ENCODE measurements at places on chromosomes 12 and 14. TPM values are rescaled to one million over a fixed set of nuclear protein-coding genes. Genes with fewer than 3 reads are reported as not detected.

- no peaks in the 10 kb centered on the region for H3K27me3 ChIP-seq
- no peaks in the 10 kb centered on the region for H3K36me3 ChIP-seq
- peak; percentile 50 for DNase-seq
- no peak overlapping the region for H3K4me3 ChIP-seq
- no peaks in the 10 kb centered on the region for H3K4me1 ChIP-seq
Measured at GRCh38 chr14:103315351-103315911, 18.6 kb upstream of the EIF5 start.

KRT83 gene
- total RNA-seq: not detected

GRCh38 chr12:109232731-109233130 lies 76.4 kb downstream of the FOXN4 start:
- no peak overlapping the region for H3K4me3 ChIP-seq
- no peaks in the 10 kb centered on the region for H3K27me3 ChIP-seq
- no peaks in the 10 kb centered on the region for H3K4me1 ChIP-seq
- no peaks in the 10 kb centered on the region for H3K36me3 ChIP-seq

GRCh38 chr12:48787791-48788523 lies 932 bp downstream of the ADCY6 start:
- no peaks in the 10 kb centered on the region for H3K36me3 ChIP-seq
- peak overlapping the region; percentile 69 for H3K4me3 ChIP-seq
- no peaks in the 10 kb centered on the region for H3K27me3 ChIP-seq
- H3K27ac ChIP-seq: peak overlapping the region; percentile 38
- peaks cover 13% of the 10 kb centered on the region for H3K4me1 ChIP-seq

GRCh38 chr14:68662392-68662791 lies 130.5 kb downstream of the ZFP36L1 start:
- peaks cover 44% of the 10 kb centered on the region for H3K4me1 ChIP-seq
- DNase-seq: no peak
- H3K27ac ChIP-seq: no peak overlapping the region

SLC39A2 gene
- total RNA-seq: 0.30 TPM

GRCh38 chr12:101967506-101967905 lies 90.1 kb downstream of the DRAM1 start:
- H3K4me1 ChIP-seq: no peaks in the 10 kb centered on the region
- no peaks in the 10 kb centered on the region for H3K36me3 ChIP-seq
- DNase-seq: no peak

LGMN gene
- 278 TPM for total RNA-seq

TPPP2 gene
- total RNA-seq: not detected

KRT74 gene
- total RNA-seq: not detected

GRCh38 chr12:30564394-30564793 lies 131.3 kb downstream of the IPO8 start:
- no peak overlapping the region for H3K4me3 ChIP-seq
- H3K36me3 ChIP-seq: no peaks in the 10 kb centered on the region
- no peaks in the 10 kb centered on the region for H3K4me1 ChIP-seq
- H3K27me3 ChIP-seq: no peaks in the 10 kb centered on the region

DNA sequence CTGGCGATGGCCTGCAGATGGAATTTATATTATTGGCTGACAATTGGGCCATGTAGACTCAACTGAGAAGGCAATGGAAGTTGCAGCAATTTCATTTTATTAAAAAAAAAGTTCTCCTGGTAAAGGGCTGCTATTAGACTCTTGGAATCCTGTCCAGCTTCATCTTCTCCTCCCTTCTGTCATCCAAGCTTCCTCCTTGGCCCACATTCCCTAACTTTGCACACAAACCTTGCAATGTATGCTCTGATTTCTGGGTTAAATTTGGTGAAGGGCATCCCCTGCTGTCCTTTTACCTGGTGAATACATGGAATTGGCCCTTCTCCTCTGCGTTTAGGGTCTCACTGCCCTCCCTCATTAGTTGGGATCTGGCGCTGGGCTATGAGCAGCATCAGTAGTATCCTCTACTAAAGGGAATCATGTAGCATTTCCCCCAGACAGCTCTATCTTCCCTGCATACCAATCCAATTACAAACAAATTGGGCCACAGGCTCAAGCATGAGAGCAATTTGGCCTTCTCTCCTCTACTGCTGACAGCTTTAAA lies 336.9 kb downstream of the BMP4 start:
- peaks cover 14% of the 10 kb centered on the region for H3K4me1 ChIP-seq
- no peaks in the 10 kb centered on the region for H3K27me3 ChIP-seq

EXOC3L4 gene
- not detected for total RNA-seq

DNA sequence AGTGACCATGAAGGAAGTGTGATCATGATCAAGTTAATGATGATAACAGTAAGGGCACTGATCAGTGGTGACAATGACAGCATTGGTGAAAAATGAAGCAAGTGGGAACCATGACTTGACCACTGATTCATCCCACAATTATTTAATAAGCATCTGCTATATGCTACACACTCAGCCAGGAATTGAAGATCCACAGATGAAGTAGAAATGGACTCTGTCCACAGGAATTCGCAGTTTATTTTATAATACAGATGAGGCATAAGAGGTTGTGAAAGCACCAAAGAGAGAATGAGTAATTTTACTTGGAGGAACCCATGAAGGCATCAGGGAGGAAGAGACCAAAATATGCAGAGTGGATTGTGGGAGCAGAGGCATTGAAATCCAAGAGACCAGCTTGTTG lies 33.8 kb upstream of the SMUG1 start:
- no peak overlapping the region for H3K4me3 ChIP-seq
- DNase-seq: peak; percentile 97
- H3K27me3 ChIP-seq: peaks cover 3% of the 10 kb centered on the region
- H3K27ac ChIP-seq: peak overlapping the region; percentile 89
- no peaks in the 10 kb centered on the region for H3K36me3 ChIP-seq

- H3K4me1 ChIP-seq: peaks cover 19% of the 10 kb centered on the region
- H3K4me3 ChIP-seq: no peak overlapping the region
- peaks cover 19% of the 10 kb centered on the region for H3K36me3 ChIP-seq
Measured at GRCh38 chr12:78189656-78190055, 359.0 kb downstream of the NAV3 start.

DNA sequence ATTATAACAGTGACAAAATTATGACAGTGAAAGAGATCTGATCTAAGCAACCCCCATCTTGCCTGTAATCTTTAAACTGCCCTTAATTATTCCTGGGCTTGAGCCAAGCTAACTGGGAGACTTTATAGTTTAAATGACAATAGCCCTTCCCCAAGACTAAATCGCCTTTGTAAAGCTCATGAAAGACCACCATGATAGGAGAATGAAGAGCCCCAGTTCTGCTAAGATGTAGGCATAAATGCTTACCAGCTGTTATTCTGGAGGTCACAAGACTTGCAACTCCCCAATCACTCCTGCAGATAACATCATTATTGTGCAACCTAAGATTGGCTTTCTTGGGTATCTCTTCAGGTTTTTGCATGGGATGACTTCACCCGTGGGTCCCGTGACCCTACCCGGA lies 599.7 kb downstream of the KCNH5 start:
- H3K36me3 ChIP-seq: no peaks in the 10 kb centered on the region
- no peak overlapping the region for H3K27ac ChIP-seq
- DNase-seq: no peak
- no peaks in the 10 kb centered on the region for H3K27me3 ChIP-seq
- H3K4me3 ChIP-seq: no peak overlapping the region

MYF5 gene
- total RNA-seq: not detected

FAR2 gene
- 3.3 TPM for total RNA-seq

GRCh38 chr12:119644930-119645329 lies 23.0 kb upstream of the PRKAB1 start:
- H3K4me3 ChIP-seq: no peak overlapping the region
- no peaks in the 10 kb centered on the region for H3K27me3 ChIP-seq
- H3K4me1 ChIP-seq: no peaks in the 10 kb centered on the region
- no peaks in the 10 kb centered on the region for H3K36me3 ChIP-seq

GRCh38 chr12:131280426-131280825 lies 326.7 kb downstream of the ADGRD1 start:
- H3K4me3 ChIP-seq: no peak overlapping the region
- no peak for DNase-seq
- no peaks in the 10 kb centered on the region for H3K36me3 ChIP-seq
- no peak overlapping the region for H3K27ac ChIP-seq
- H3K4me1 ChIP-seq: no peaks in the 10 kb centered on the region
- H3K27me3 ChIP-seq: no peaks in the 10 kb centered on the region

DNA sequence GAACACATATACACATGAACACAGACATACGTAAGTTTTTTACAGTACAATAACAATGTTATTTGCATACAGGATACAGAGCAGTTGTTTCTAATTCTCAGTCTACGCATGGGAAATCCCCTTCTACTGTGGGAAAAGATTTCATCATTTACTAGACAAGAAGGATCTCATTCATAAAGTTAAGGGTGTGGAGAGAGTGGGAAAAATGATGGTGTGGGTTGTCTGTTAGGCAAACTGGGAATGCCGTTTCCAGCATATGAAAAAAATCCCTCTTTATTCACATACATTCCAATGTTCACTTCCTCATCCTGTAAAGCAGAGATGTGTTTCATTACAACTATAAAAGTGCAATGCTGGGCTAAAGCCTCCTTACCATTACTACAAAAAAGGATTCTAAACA lies 120.9 kb downstream of the SINHCAF start:
- H3K27ac ChIP-seq: no peak overlapping the region
- H3K4me1 ChIP-seq: no peaks in the 10 kb centered on the region
- peaks cover 2% of the 10 kb centered on the region for H3K27me3 ChIP-seq
- no peaks in the 10 kb centered on the region for H3K36me3 ChIP-seq
- DNase-seq: peak; percentile 50
